ENCODE measurements at places on chromosomes 5 and 9.
A peak's percentile ranks its signal among the peaks of the same experiment; 100 is the strongest.

DNA sequence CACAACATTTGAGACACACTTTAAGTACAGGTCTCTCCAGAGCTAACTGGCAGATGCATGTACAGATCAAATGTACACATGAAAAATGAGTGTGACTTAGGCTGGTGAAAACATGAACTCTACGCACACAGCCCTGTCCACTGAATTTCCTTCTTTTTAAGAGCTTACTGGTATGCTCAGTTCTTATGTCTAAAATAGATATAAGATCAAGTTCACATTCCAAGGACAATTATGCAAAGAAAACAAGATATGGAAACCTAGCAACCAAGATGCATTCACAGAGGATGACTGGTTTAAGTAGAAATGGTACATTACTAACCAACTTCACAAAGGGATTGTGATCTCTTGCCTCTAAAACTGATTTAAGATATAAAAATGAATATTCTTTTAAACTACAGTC lies 56.7 kb downstream of the TLE1 start:
- no peak for DNase-seq

DNA sequence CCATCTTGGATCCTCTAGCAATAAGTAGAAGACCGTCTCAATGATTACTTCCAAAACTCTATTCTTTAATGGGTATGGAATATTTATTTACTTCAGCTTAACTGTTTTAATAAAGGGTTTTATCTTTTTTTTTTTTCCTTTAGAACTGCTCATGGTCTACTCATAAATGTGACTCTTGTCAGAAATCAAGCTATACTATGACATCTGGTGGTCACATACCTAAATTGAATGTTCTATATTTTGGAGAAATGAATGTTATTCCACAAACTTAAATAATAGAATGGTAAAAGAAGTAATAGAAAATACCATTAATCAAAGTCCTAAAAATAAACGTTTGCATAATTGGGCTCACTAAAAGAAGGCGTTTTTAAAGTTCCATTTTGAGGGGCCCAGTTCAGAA lies 131.2 kb upstream of the PLCXD3 start:
- DNase-seq = no peak

- DNase-seq = no peak
Observed at GRCh38 chr9:121927636-121928035, 165.5 kb downstream of the TTLL11 start.

GRCh38 chr9:127081250-127082185 lies 40.9 kb downstream of the ANGPTL2 start:
- DNase-seq = no peak

DNA sequence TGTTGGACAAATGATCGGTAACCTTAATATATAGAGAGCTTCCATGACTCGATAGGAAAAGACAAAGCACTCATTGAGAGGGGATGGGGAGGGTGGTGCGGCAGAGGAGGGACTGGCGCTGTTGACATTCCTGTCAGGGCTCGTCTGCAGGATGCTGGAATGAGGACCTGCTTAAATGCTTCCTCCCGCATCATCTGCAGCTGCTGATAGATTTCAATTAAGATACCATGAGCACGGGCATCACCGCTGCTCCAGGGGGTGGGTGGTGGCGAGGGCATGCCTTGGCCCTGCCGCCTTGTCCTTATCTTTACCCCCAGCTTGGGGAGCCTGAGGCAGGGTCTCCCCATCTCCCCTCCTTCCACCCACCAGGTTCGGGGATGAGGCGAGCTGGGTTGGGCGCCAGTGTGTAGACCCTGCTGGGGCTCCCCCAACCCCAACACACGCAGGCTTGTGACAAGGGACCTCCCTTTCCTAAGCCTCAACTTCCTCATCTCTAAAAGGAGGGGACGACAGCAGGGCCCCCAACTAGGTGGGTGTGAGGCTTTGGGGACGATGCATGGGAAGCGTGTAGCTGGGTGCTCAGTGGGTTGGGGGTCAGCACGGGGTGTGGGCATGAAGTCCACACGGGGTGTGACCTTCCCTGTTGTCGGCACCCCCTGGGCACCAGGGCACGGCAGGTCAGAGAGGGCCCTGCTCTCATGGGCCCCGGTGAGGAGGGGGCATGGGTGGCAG lies 11.7 kb upstream of the QRFP start:
- no peak for DNase-seq

- DNase-seq = no peak
Observed at GRCh38 chr5:151218177-151218576, 5.7 kb downstream of the CCDC69 start.

- DNase-seq = peak; percentile 70
Observed at GRCh38 chr9:127004946-127005769, 90.6 kb downstream of the RALGPS1 start.

GRCh38 chr9:112971415-112971814 lies 40.6 kb downstream of the ZNF883 start:
- no peak for DNase-seq

GRCh38 chr5:175854231-175855040 lies 16.9 kb upstream of the CPLX2 start:
- DNase-seq = no peak

DNA sequence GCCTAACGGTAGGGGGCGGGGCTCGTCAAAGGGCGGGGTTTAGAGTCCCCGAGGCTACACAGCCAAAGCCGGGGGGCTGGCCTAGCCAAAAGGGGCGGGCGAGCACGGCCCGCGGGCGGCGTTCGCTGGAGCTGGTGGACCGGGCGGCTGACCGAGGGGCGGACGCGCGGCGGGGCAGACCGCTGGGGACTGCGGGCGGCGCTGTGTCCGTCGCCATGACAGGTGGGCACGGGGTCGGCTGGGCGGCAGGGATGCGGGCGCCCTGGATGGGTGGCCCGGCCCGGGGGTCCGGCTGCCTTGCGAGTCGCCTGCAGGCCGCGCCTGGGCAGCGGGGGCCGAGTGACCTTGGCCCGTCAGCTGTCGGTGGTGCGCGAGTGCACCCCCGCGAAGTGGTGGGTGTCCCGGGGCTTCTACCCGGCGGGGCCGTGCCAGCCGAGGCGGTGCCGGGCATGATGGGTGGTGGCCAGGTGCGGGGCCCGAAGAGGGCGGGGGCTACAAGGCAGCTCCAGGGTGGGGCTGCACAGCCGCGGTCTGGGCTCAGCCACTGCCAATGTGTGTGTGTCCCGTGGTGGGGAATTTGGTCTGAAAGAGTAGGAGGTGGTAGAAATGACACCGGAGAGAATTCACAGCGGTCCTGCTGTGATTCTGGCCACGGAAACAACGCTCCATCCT lies at the start of gene CARD19:
Gene CARD19, plus strand, starts transcription at position 87 of the 672 bp plus-strand sequence. Its CDS starts 129 bp downstream, at position 216.
- peak; percentile 67 for DNase-seq

DNA sequence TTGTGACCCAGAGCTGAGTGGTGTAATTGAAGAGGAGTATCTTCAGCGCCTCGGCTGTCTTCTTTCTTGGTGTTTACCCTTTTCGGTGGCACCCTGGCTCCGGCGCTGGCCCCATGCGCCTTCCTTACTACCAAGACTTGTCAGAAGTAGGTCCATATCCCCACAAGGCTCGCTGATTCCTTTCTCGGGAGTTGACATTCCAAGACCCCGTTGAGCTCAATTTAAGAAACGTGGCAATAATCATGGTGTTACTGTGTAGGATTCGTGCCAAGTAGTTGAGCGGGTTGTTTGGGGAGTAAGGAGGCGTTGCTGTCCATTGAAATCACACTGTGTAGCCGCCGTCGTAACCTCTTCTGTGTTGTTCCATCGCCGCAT lies 795 bp downstream of the NDUFAF2 start:
- no peak for DNase-seq

- DNase-seq = no peak
Observed at GRCh38 chr9:129505270-129505902, 115.5 kb downstream of the C9orf50 start.

All from CD4-positive, alpha-beta T cell treated with Interleukin-17A for 1 hour (primary cell).